Activated naive CD8-positive, alpha-beta T cell treated with anti-CD3 and anti-CD28 coated beads, Interleukin-2, amount 10 ng/mL, durations not matched to agents 7 days and 5 days (primary cell): ENCODE measurements at places on chromosomes 2 and 18.
A peak's percentile ranks its signal among the peaks of the same experiment; 100 is the strongest.

DNA sequence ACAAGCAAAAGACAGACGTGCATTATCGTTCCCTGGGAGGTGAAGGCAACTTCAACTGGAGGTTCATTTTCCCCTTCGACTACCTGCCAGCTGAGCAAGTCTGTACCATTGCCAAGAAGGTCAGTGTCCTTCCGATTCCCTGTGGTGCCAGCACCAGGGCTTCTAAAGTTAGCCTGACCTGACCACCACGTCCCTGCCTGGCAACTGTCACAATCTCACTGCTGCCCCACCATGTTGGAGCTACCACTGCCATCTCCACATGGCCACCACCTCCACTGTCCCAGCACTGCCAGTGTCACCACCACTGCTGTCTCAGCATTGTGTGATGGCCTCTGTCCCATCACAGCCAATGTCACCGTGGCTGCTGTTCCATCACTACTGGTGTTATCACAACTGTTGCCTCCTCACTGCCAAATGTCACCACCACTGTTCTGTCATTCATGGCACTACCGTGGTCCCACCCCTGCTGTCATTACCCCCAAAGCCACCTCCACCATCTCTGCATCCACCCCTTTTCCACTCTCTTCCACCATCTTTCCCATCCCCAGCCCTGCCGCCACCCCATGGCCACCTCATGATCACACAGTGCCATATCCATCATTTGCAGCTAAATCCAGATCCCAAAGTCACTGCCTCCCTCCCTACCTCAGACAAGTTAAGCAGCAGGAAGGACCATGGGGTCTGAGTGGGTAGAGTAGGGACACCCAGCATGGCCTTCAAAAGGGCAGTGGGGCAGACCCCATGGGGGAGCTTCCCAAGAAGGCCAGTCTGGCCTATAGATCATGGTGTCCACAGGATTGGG is 216.5 kb downstream of the DYSF start:
- peak; percentile 8 for DNase-seq

DNA sequence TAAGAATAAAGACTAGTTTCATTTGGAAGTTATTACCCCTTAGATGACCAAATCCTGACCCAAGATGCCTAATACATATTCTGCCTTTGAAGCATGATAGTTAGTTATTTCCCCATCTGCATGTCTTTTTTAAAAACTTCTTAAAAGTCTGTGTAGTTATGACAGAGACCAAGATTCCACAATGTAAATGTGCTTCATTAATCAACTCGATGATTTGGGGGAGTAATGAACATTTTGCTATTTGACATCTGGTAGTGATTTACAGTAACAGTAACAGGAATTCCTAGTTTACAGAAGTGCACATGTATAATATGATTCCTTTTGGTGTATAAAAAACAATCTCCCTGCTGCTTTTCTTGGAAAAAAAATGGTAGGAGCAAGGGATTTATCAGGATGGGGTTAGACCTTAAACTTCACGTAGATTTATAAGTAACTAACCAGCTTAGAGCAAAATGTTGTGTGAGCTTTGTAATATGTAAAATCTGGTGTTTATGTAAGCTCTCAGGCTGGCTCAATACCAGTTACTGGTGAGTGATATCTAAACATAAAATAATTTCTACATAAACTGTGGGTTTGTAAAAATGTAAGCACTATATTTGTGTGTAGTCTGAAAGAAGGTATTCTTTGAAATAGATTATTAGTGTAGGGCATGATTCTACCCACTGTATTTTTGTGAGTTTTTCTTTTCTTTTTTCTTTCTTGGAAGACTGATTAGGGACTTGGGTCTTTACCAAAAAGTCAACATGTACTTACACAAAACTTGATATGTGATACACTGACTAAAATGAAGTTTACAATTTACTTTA is 641.6 kb downstream of the EPHA4 start:
- no peak for DNase-seq

- DNase-seq, result no peak
Observed at GRCh38 chr2:55903727-55904126, 19.9 kb downstream of the EFEMP1 start.

GRCh38 chr2:137950238-137950637 is 14.0 kb upstream of the HNMT start:
- no peak for DNase-seq

DNA sequence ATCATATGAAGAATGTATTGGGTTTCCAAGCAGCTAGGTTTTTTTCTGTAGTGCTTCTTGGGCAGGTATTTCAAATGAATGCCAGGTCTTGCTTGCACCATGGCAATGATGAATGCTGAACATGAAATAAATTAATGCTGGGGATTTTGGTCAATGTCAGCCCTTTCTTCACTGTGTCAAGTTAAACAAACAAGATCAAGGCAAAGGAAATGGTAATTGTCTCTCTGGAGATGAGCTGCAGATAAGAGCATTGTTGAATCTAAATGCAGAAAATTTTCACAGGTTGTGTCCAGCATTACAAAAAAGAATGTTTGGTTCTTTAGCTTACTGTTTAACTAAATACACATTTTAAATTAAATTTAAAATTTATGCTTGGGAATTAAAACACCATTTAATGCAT is 144.3 kb downstream of the GPD2 start:
- no peak for DNase-seq

DNA sequence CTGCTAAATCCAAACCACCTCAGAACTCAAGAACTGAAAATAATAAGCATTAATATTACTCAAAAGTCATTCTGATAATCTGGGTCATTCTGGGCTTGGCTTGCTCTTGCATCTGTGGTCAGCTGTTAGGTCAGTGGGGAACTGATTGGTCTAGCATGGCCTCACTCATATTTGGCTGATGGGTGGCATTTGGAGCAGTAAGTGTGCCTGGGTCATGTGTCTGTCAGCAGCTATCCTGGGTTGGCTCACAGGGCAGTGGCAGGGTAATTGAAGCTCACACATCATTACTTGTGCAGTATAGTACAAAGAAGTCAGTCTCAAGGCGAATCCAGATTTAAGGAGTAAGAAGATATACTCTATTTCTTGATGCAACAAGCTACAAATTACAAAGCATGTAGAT is 9.6 kb downstream of the RPL37A start:
- no peak for DNase-seq

- DNase-seq, result no peak
Observed at GRCh38 chr18:48167897-48168253, 237.4 kb upstream of the SMAD2 start.

- DNase-seq, result no peak
Observed at GRCh38 chr2:190583507-190584337, 49.2 kb upstream of the NEMP2 start.

DNA sequence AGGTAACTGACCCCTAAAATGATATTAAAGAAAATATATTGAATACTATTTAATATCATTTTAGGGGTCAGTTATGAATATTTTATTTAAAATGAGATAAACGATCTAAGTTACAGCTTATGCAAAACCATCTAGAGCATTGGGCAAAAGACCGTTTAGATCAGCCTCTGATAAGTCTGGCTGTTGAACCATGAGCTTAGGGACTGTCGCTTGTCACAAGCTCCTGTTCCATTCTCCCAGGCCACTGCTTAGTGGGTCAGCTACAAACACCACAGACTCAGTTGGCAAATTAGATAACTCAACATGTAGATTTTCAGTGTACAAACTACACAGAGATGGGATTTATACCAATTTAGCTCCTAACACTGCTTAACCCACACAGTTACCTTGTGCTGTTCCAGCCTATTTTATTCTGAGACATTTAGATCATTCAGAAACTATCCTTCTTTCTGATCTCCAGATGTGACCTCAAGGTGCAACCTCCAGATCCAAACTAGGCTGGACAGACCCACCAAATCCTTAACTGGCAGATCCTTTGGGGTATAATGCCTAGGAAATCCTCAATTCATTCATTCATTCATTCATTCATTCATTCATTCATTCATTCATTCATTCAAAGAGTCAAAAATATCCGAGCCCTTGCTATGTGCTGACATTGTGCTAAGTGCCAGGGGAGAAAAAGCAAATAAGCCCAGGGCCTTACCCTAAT is 82.8 kb downstream of the HRH4 start:
- DNase-seq, result no peak

DNA sequence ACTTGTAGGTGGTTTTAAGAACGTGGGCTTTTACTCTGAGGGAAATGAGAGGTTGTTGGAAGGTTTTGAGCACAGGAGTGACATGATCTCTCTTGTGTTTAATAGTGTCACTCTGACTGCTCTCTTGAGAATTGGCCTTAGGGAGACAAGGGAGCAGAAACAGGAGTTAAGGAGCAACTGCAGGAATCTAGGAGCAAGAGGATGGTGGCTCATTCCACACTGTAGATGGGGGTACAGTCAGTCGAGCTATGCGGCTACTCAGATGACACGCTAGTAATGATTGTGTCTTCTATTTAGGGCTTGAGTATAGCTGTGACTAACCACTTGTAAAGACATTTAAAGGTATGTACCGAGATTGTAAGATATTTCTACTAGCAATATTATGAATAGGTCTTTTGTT is 87.4 kb downstream of the RPRM start:
- no peak for DNase-seq

DNA sequence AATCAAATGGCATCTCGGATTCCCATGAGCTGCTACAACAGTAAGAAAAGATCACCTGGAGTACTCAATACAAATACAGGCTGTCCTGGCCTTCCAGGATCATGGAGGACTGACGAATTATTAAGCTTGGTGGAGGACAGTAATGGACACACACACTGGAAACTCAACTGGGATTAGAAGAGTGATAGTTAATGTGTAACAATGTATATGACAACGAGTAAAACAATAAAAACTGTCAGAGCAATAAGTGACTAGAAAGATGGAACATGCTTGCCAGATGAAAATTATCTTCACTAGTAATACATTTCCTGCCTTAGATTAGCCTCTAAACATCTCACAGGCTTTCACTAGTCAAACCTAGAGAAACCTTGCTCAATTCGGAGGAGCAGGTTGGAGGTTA is 49.2 kb upstream of the CDH20 start:
- no peak for DNase-seq

DNA sequence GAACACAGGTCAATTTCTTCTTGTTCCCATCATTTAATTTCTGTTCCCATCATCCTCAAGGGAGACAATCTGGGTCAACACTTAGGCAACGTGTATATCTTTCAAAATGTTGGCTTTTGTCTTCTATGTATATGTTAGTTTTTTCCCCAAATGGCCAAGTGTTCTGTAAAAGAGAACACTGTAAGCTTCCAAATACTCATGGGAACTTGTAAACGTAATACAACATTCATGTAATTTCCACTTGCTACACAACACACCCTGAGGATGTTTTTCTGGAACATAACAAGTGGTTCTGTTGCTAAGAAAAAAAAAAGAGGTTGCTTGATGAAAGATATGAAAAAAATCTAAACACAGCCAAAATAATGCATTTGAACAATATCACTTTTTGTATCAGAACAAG is 149.1 kb downstream of the ATAD2B start:
- DNase-seq, result no peak

DNA sequence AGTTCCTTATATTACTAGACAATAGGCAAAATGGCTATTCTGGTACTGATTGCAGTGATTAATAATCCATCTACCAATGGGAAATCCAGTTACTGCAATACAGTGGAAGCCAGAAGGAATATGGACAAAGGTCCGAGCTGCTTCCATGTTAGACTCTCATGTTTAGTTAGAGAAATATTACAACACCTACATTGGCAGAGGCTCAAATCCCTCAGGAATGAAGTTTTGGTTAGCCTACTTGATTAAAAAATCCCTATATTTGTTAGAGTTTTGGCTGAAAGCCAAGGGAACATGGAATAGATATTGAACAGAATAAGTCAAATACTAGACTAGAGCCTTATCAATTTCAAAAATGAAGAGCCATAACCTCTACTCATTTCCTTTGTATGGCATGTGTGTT is 48.5 kb downstream of the ARL6IP6 start:
- no peak for DNase-seq

- no peak for DNase-seq
Observed at GRCh38 chr2:200168641-200169555, 137.6 kb upstream of the SPATS2L start.

DNA sequence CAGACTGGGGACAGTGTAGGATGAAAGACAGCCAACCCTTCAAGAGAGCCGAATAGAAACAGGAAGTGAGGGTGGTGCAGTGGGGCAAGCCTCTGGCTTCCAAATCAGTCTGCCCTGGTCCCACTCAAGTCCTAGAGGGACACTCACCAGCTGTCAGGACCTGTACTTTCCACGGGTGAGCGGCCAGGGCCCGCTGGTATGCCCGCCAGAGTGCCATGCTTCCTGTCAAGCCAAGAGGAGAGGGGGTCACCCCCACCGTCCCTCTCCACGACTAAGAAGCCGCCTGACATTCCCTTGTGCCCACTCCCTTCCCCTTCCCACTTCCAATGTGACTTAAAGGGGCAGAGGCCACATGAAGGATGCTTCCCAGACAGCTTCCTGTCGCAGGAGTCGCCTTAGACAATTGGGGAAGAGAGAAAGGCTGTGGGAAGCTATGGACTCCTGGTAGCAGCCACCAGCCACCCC is 564 bp downstream of the MPV17 start:
- peak; percentile 45 for DNase-seq

GRCh38 chr2:69177785-69178636 is 165.0 kb downstream of the ANTXR1 start:
- no peak for DNase-seq

DNA sequence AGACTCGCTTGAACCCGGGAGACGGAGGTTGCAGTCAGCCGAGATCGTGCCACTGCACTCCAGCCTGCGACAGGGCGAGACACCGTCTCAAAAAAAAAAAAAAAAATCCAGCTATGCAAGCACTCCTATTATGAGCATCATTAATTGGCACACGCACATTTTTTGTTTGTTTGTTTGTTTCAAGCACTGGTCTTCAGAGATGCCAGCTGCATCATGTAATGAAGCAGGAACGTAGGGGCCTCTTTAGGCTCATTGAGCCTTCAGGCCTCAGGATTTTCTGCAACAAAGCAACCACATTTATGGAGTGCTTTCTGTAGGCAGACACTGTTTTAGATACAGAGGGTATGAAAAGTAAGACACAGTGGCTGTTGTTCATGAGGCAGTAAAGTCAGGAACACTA is 585.8 kb downstream of the CNTNAP5 start:
- DNase-seq, result no peak

- no peak for DNase-seq
Observed at GRCh38 chr2:23069923-23070322, 315.1 kb upstream of the KLHL29 start.

GRCh38 chr2:64832936-64833335 is 156.3 kb upstream of the SLC1A4 start:
- DNase-seq, result no peak

GRCh38 chr2:33219850-33220275 is 256.6 kb upstream of the RASGRP3 start:
- no peak for DNase-seq

- DNase-seq, result no peak
Observed at GRCh38 chr2:166944909-166945308, 56.6 kb downstream of the XIRP2 start.
